ENCODE measurements at places on chromosomes 3 and 15. TPM values are rescaled to one million over a fixed set of nuclear protein-coding genes. Genes with fewer than 3 reads are reported as not detected.

Gene CDHR4
- total RNA-seq = not detected

Gene GOLGA6A
- not detected for total RNA-seq

Gene CCR9
- total RNA-seq = not detected

Gene MYL3
- 0.12 TPM for total RNA-seq

Gene DUOX1
- not detected for total RNA-seq

Gene SLC12A6
- total RNA-seq = 7.8 TPM

Gene CMSS1
- 12.5 TPM for total RNA-seq

Gene LRRC3B
- total RNA-seq = not detected

Gene COPS2
- total RNA-seq = 48.3 TPM

Gene GHSR
- total RNA-seq = not detected

Gene ZNF609
- total RNA-seq = 11.2 TPM

Measured in pericardium fibroblast (primary cell).